AML-193 (cell line): ENCODE measurements at places on chromosomes 16 and 17.

- no peak for DNase-seq
These were observed 8.6 kb upstream of the ATXN1L start for GRCh38 chr16:71837150-71837549.

DNA sequence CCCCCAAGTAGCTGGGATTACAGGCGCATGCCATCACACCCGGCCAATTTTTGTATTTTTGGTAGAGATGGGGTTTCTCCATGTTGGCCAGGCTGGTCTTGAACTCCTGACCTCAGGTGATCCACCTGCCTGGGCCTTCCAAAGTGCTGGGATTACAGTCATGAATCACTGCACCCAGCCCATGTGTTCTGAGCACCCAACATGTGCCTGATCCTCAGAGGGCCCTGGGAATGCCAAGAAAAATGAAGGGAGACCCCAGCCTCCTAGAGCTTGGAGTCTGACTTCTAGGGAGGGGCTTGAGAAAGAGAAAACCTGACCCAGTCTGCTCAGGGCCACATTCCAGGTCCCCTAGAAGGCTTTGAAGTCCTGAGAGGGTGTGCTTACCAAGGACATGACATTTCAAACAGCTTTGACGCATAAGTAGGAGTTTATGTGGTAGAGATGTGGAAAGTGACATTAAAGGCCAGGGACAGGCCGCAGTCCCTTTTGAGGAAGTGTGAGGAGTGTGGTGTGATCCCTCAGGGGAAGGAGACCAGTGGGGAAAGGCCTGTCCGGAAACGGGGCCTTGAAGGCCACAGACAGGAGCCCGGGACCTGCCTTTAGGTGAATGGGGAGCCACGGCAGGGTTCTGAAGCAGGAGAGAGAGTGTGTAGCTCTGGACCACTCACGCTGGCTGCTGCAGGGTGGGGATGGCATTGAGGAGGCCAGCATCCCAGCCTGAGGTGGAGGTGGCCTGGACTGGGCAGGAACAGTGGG lies 1.1 kb upstream of the CCL22 start:
- peak; percentile 37 for DNase-seq

GRCh38 chr16:58329135-58329534 lies 34.3 kb upstream of the PRSS54 start:
- DNase-seq: no peak

GRCh38 chr16:12317121-12317810 lies 340.7 kb downstream of the SNX29 start:
- no peak for DNase-seq

- DNase-seq: no peak
These were observed 70.9 kb upstream of the SOX9 start for GRCh38 chr17:72049914-72050313.

- DNase-seq: no peak
These were observed 3.3 kb downstream of the NXN start for GRCh38 chr17:976312-976711.

- no peak for DNase-seq
These were observed 16.4 kb downstream of the FAM20A start for GRCh38 chr17:68584581-68585303.

DNA sequence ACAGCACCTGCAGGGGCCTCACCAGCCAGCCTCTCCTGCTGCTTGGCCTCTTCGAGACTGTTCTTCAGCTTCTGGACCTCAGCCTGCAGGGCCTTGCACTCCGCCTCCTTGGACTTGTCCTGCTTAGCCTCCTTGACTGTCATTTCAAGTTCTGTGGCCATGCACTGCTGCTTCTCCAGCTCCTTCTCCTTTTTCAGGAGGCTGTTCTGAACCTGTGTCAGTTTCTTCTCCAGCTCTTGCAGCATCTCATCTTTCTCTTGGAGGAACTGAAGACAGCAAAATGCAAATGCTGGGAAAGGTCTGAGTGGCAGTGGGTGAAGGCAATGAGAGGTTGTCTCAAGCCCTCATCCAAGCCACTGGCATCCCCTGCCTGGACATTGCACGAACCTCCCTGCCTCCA lies 39.1 kb downstream of the DHX38 start:
- DNase-seq: no peak

DNA sequence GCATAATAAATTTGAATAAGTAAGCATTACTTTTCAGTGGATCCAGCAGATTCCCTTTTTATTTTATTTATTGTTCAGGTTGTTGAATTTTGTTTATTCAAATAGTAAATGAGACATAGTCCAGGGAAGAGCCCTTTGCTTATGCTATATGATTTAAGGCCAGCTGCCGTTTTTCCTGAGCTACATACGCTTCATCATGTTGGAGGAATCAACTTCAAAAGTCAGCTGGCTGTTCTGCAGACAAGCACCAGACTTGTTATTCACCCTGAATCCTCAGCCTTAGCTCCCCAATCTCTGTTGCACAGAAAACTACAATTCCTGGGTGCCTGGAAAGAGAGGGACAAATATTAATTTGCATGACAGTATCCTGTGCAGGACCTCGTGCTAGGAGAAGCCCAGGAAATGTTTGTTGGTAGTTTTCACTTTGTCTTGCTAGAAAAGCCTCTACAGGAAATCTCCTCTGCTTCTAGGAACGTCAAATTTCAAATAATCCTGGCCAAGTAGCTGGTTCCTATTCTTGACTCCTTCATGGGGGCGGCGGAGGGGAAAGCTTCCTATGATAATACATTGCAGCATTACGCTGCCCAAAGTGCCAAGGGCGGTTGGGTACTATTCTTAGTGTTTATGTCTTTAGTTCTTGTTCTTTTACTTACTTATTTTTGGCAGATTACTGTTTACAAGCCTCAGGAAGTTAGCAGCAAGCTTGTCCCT lies 101.6 kb downstream of the PRKCA start:
- no peak for DNase-seq

GRCh38 chr17:76469076-76469990 lies 1.9 kb downstream of the AANAT start:
- DNase-seq: no peak

GRCh38 chr17:48505788-48506187 lies 25.0 kb downstream of the HOXB1 start:
- DNase-seq: peak; percentile 69

GRCh38 chr16:30136971-30137605 lies 14.1 kb upstream of the MAPK3 start:
- DNase-seq: peak; percentile 79

GRCh38 chr17:77691216-77692085 lies 267.1 kb upstream of the TNRC6C start:
- DNase-seq: no peak

DNA sequence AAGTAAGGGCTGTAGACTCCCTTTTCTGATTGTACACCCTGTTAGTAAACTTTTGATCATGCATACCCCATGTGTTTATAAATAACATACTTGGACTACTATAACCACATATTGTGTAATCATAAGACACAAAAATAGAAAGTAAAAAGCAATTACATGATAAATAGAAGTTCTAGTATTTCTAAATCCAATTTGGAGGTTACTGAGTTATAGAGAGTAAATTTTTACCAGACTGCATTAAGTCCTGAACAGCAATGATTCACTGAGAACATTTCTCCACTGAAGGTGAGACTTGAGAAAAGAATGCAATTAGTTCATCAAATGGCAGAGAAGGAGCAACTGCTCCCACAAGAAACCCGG lies 7.7 kb upstream of the TBKBP1 start:
- DNase-seq: no peak

- DNase-seq: no peak
These were observed 626.1 kb downstream of the HS3ST4 start for GRCh38 chr16:26317885-26318284.

DNA sequence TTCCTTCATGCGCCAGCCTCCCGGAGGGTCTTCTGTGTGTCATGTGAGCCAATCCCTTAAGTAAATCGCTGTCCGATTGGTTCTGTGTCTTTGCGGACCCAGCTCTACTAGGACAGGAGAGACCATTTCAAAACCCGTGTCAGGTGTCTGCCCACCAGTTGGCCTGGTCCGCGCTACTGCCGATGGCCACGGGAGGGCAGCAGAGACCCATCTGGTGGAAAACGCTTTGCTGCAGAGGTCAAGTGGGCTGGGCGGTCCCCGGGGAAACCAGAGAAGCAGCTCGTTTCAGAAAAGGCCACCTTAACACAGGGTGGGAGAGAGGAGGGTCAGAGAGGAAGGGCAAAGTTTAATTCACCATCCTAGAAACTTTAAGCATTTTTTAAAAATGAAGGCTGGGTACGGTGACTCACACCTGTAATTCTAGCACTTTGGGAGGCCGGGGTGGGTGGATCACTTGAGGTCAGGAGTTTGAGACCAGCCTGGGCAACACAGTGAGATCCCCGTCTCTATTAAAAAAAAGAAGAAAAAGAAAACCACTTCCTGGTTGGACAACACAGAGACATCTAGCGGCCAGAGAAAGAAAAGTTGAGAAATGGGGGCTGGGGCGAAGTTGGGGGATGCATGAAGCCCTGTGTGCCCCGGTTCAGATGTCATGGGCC lies 2.8 kb upstream of the CIBAR2 start:
- DNase-seq: peak; percentile 57

DNA sequence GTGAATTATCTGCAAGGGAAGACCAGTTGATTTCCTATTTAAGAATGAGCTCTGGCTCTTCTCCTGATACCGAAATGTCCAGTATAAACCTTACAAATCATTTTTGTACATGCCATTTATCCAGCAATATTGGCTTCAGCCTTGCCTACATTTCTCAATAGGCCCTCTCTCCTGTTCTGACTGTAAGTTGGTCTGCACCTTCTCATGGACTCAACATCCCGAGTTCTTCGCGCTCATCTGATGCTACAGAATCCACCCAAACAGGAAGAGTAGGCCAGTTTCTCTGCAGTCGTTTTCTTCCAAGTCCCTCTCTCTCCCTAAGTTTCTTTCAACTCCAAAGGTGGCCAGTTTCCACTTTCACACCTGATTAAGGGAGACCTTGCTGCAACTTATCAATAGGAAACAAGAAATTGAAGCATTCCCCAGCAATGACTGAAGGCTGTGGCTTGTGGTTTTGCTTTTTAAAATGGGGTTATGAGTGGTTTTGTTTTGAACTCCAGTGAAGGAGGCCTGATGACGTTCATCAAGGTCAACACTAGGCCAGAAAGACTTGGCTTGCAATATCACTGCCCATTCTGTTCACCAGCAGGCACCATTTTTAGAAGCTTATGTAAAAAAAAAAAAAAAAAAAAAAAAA lies 383.0 kb downstream of the MAF start:
- DNase-seq: no peak

- DNase-seq: no peak
These were observed 228.5 kb downstream of the TOX3 start for GRCh38 chr16:52318302-52319009.

DNA sequence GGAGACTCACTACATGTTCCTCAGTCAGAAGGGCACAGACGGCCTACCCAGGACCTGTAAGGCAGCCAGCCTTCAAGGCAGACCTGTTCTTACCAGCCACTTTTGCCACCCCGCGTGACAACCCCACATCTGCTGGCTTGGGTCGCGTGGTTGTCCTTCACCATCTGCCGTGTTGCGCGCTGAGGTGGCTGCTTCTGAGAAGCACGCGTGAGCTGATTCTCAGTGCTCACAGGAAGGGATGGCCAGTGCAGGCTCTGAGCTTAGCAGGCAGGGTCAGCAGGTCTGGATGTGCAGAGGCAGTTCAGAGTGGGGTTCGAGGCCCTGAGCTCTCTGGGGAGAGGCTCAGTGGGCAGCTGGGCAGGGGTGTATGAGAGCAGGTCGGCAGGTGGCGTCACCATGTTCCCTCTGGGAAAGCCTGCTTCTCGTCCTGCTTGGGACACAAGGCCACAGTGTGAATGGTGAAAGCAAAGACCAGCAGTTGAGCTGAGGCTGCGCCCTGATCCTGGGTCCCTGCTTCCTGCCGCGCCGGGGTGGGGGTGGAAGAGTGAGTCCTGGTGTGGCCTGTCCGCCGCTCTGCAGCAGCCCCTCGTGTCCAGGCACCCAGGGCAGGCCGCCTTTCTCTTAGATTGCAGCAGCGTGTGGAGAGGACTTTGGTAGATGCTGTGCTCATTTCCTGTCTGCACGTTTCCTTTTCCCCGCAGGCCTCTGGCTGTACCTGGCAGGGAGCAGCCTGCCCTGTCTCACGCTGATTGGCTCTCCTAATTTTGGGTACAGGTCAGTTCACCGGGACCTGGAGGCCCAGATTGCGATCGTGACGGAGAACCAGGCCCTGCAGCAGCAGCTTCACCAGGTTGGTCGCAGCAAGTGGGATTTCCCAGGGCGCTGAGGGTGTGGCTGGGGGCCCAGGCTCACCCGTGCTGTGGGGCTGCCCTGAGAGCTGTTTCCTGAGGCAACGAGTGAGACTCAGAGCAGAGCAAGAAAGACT lies 36.0 kb downstream of the PGS1 start:
- no peak for DNase-seq

DNA sequence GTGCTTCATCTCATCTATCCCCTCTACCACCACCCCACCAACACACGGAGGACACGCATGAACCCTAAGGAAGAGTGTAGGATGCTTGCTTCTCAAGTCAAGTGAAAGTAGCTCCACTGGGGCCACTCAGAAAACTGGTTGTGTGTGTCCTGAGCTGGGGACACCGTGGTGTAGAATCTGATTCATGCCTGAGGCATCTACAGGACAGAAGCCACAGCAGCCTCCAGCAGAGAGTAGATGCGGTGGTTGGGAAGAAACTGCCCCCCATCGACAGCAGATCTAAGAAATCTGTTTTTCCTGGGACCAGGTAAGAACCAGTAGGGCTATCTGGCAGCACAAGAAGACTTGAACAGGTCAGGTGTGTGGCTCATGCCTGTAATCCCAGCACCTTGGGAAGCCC lies 51.9 kb upstream of the HLF start:
- no peak for DNase-seq

GRCh38 chr16:19344224-19344801 lies 58.8 kb downstream of the CLEC19A start:
- DNase-seq: no peak

- no peak for DNase-seq
These were observed 40.6 kb downstream of the GOSR1 start for GRCh38 chr17:30517786-30518185.

GRCh38 chr17:13776027-13776551 lies 174.4 kb upstream of the HS3ST3A1 start:
- no peak for DNase-seq

DNA sequence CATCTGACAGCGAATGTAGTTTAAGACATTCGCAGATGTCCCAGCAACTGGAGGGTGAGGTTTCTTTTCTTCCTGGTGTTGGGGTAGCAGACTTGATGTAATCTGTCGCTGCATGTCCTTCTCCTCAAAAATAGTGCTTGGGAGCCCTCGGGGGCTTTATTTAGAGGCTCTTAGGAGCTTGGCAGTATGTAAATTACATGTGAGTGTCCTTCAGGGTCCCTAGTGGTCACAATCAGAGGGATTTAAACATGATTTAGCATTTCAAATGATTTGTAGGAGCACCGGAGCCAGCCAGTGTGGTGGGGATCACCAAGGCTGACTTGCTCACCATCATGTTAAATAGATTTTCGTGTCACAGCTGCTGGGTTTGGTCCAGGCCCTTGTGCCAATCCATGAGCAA lies 8.8 kb upstream of the SALL1 start:
- no peak for DNase-seq

DNA sequence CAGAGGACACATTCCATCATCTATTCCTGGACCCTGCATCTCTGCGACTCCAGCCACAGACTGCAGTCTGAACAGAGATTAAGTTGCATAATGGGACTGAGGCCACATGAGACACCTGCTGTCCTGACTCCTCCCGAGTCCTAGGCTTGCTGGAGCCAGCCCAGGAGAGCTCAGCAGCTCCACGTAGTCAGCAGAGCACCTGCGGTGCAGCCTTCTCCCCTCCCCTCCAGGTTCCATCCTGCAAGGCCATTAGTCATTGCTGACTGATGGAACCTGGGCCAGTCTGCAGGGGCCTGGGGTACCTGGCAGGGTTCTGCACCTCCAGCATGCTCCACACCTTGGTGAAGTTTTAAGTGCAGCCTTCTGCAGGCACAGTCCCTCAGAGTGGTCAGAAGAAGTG lies 76.7 kb downstream of the PLD6 start:
- DNase-seq: no peak
